ENCODE measurements at places on chromosomes 6 and 20. TPM values are rescaled to one million over a fixed set of nuclear protein-coding genes. Genes with fewer than 3 reads are reported as not detected.

SDCBP2 gene
- 6.2 TPM for total RNA-seq

YTHDF1 gene
- 17.9 TPM for total RNA-seq

MLN gene
- total RNA-seq: not detected

EFCAB8 gene
- 0.17 TPM for total RNA-seq

SERPINB1 gene
- total RNA-seq: 28.6 TPM

SRSF3 gene
- total RNA-seq: 201 TPM

PROKR2 gene
- total RNA-seq: not detected

PNRC1 gene
- 486 TPM for total RNA-seq

DUSP15 gene
- 0.83 TPM for total RNA-seq

COL19A1 gene
- total RNA-seq: 1.7 TPM

OLIG3 gene
- 0.32 TPM for total RNA-seq

MAPK13 gene
- 5.0 TPM for total RNA-seq

GPR63 gene
- total RNA-seq: 1.0 TPM

OR2J3 gene
- not detected for total RNA-seq

OR5V1 gene
- total RNA-seq: not detected

BHLHE23 gene
- not detected for total RNA-seq

KIAA0408 gene
- total RNA-seq: 25.2 TPM

SLC17A9 gene
- total RNA-seq: 5.2 TPM

SLC17A3 gene
- total RNA-seq: not detected

PTCRA gene
- not detected for total RNA-seq

AAR2 gene
- 53.7 TPM for total RNA-seq

GGTLC1 gene
- total RNA-seq: not detected

TLDC2 gene
- 0.66 TPM for total RNA-seq

SYNE1 gene
- 169 TPM for total RNA-seq

MMS22L gene
- 4.7 TPM for total RNA-seq

SALL4 gene
- not detected for total RNA-seq

XKR7 gene
- not detected for total RNA-seq

GINS1 gene
- total RNA-seq: 0.52 TPM

CST2 gene
- 0.86 TPM for total RNA-seq

TGM3 gene
- not detected for total RNA-seq

EYA4 gene
- total RNA-seq: 3.3 TPM

DEFB124 gene
- total RNA-seq: not detected

UST gene
- 30.5 TPM for total RNA-seq

ENPP1 gene
- total RNA-seq: 17.7 TPM

CUL9 gene
- 35.6 TPM for total RNA-seq

OOEP gene
- not detected for total RNA-seq
